ENCODE measurements at places on chromosomes 2 and 18.

DNA sequence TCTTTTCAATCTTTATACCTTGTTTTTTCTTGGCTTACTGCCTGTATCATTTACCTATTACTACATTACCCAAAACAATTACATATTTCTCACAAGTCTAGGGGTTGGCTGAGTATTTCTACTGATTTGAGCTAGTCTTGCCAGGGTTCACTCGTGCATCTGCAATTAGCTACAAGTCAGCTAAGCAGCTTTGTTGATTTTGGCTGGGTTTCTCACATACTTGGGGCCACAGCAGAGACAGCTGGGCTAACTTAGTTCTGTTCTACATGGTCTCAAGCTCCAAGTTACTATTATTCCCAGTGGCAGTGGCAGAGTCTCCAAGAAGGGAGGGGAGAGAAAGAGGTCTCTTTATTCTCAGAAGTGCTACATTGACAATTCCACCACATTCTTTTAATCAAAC is 54.7 kb upstream of the SP5 start:
- DNase-seq, result no peak

DNA sequence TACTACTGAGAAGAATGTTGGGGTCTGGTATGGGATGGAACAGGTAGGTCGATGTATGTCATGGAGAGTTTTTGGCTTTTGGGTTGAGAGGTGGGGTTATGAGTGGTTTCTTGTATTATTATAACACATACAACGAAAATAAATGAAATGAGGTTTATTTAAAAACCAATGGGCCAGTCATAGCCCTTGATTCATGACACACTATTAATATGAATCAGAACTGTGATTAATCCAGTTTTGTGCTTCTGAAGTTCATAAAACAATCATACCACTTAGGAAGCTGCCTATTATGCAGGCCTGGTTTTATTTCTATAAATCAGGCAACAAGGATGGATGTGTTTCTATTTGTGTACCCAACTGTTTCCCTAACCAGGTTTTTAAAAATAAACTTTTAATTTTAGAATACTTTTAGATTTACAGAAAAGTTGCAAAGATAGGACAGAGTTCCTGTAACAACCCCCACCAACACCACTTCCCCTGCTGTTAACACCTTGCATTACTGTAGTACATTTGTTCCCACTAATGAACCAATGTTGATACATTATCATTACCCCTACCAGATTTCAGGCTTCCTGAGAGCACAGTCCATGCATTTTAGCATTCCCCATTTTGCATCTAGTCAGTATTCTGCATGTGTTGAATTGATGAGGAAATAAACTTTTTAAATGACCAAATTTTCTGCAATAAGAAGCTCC is 37.5 kb upstream of the NCOA1 start:
- DNase-seq, result no peak

- DNase-seq, result no peak
Observed at GRCh38 chr18:40534723-40535122, 1420.3 kb upstream of the PIK3C3 start.

GRCh38 chr18:37428288-37428974 is 137.2 kb downstream of the CELF4 start:
- DNase-seq, result no peak

GRCh38 chr18:12886498-12887126 is 2.6 kb upstream of the PTPN2 start:
- no peak for DNase-seq

GRCh38 chr18:48827291-48828193 is 123.2 kb downstream of the SMAD7 start:
- no peak for DNase-seq
